Glutamatergic neuron (in vitro differentiated cells): ENCODE measurements at places on chromosomes 12 and 14.

DNA sequence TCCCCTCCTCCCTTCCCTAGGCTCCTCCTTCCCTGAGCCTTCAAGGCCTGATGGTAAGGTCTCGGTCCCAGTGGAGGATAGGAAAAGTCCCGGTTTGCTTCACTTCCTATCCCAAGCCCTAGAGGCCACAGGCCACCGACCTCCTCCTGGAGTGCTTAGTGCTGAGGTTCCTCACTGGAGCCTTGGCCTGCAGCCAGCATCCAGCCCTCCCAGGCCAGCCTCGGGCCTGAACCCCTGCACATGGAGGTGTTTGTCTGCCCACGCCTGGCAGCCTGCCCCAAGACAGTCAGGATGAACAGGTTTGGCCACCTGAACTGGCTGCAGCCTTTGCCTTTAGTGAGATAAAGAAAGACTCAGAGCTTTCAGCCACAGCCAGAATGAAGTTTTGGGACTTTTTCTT lies 15.8 kb upstream of the KRT7 start:
- no peaks in the 10 kb centered on the region for H3K36me3 ChIP-seq
- H3K4me3 ChIP-seq = no peak overlapping the region
- no peak overlapping the region for H3K27ac ChIP-seq
- DNase-seq = no peak
- H3K27me3 ChIP-seq = peaks cover 12% of the 10 kb centered on the region
- H3K4me1 ChIP-seq = no peaks in the 10 kb centered on the region

DNA sequence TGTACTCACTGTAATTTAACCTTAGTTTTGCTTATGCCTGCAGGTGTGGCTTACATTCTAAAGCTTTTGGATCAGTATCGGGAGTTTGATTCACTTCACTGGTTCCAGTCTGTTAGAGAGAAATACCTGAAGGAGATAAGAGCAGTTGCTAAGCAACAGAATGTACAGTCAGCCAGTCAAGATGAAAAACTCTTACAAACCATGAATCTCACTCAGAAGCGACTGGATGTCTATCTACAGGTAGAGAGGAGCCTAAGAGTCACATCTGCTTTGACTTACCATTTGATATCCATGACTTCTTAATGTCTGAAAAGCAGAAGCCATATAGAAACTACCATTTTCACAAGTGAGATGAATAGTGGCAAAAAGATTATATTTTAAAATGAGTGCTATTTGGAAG lies 56.5 kb downstream of the WASHC4 start:
- no peaks in the 10 kb centered on the region for H3K36me3 ChIP-seq
- H3K4me1 ChIP-seq = no peaks in the 10 kb centered on the region
- H3K4me3 ChIP-seq = no peak overlapping the region

DNA sequence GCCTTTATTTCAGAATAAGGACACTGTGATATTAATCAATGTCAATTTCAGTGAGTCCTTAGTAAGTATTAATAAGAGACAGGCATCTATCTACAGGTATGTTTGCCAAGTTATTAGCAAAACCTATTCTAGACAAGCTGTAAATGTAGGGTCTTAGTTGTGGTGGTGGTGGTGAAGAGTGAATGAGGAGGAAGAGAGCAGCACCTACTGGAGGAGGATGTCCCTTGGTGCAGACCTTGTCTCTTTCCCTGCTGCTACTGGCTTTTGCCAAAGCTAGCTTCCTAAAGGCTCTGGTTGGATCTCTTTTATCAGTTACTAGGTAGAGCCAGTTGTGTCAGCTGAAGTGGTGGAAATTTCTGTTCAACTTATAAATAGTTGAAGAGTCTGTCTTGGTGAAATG lies 304.8 kb upstream of the ATP2B1 start:
- no peaks in the 10 kb centered on the region for H3K36me3 ChIP-seq
- no peaks in the 10 kb centered on the region for H3K4me1 ChIP-seq
- H3K27me3 ChIP-seq = no peaks in the 10 kb centered on the region

DNA sequence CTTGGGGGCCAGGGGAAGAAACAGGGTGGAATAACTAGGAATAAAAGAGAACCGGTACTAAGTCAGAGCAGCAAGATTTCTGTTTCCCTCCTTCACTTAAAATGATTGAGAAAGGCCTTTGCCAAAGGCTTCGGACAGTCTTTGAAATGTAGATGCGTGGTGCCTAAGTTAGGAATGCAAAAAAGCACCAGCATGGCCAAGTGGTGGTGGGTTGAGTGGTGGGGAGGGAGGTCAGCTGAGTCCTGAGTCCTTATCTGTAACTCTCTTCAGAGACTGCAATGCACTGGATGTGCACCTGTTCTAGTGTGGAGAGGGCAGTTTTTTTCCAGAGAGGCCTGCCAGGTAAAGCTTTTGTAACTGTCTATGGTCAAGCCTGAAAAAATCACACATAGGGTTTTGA lies 919.9 kb downstream of the FSCB start:
- no peak for DNase-seq
- H3K27ac ChIP-seq = no peak overlapping the region
- H3K27me3 ChIP-seq = no peaks in the 10 kb centered on the region
- no peak overlapping the region for H3K4me3 ChIP-seq

GRCh38 chr12:38515912-38516311 lies 199.3 kb downstream of the ALG10B start:
- peaks cover 3% of the 10 kb centered on the region for H3K27me3 ChIP-seq
- no peaks in the 10 kb centered on the region for H3K36me3 ChIP-seq
- no peak overlapping the region for H3K4me3 ChIP-seq
- H3K27ac ChIP-seq = no peak overlapping the region
- H3K4me1 ChIP-seq = no peaks in the 10 kb centered on the region
- no peak for DNase-seq
